Epithelial cell of proximal tubule (primary cell): ENCODE measurements at places on chromosomes 11 and 22.

- no peak for DNase-seq
Observed at GRCh38 chr11:95283650-95284049, 52.6 kb upstream of the SESN3 start.

- DNase-seq = no peak
Observed at GRCh38 chr11:71182791-71183677, 69.3 kb downstream of the SHANK2 start.

DNA sequence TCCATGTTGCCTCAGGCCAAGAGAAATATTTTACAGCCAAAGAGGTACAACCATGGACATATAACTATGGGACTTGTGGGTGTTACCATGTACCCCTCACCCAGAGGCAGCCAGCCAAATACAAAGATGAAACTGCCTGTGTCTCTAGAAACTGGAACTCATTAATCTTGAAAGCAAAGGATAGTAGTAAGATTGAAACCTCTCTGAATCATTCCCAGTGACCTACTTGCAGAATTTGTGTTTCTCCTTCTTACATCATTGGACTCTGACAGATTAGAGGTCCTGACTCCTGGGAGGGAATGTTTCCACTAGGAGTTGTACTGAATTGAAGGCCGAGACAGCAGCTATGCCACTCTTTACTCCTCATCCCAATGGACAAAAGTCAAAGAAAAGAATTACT lies 257.4 kb upstream of the UBASH3B start:
- no peak for DNase-seq

DNA sequence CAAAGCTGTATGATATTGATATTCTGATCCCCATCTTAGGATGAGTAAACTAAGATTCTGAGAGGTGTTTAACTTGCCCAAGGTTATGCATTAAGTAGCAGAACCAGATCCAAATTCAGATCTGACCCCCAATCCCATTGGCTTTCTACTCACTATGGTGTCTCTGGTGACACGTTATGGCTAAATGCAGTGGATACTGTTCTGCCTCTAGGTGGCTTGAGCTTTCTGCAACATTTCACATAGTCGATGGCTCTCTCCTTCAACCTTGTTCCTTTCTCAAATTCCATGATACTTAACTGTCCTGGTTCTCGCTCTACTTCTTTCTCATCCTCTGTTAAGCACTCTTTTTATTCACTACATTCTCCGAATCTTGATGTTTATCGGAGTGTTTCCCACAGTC lies 9.4 kb downstream of the C11orf97 start:
- no peak for DNase-seq

DNA sequence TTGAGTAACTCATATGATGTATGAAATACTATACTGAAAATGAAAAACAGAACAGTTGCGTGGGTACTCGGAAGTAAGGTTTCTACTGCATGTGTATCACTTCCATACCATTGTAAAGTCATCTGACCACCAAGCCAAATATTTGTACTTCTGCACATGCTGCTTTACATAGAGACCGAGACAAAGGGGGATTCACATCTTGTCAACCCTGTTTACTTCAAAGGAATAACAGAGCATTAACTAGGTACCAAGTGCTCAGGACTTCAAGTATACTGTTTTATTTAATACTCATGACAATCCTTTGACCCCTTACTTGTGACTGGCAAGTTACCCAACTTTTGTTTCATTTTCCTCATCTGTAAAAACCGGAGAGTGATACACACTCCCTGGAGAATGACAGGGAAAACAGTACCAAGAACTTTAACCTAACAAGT lies 9.9 kb downstream of the MAPK1 start:
- no peak for DNase-seq

GRCh38 chr11:100712583-100712982 lies 25.5 kb downstream of the ARHGAP42 start:
- DNase-seq = no peak

- no peak for DNase-seq
Observed at GRCh38 chr11:19018901-19019300, 41.6 kb downstream of the MRGPRX2 start.

- DNase-seq = no peak
Observed at GRCh38 chr22:47088480-47089158, 326.2 kb downstream of the TBC1D22A start.

GRCh38 chr11:108985236-108985944 lies 320.5 kb downstream of the DDX10 start:
- no peak for DNase-seq

DNA sequence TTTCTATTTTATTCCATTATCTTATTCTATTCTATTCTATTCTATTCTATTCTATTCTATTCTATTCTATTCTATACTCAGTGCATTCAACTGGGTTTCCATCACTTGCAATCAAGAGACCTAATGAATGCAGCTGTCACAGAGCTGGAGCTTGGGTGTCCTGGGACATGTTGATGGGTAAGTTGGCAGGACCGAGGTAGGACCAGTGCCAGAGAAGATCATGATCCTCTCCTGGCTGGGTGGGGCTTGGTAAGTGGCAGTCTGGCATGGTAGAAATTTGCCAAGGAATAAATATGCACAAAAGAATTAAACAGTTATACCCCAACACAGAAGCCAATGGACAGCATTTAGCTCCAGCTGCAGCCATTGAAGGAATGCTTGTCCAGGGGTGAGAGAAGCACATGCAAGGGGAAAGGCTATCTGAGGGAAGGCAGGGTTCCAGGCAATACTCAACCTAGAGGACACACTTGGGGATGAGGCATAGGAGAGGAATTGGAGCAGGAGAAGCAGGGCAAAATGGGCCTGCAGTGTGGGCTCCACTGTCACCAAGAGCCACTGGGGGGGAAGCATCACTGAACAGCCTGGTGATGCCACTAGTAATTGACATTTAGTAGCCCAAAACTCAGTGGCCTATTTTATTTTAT lies 97.0 kb upstream of the CD82 start:
- no peak for DNase-seq

DNA sequence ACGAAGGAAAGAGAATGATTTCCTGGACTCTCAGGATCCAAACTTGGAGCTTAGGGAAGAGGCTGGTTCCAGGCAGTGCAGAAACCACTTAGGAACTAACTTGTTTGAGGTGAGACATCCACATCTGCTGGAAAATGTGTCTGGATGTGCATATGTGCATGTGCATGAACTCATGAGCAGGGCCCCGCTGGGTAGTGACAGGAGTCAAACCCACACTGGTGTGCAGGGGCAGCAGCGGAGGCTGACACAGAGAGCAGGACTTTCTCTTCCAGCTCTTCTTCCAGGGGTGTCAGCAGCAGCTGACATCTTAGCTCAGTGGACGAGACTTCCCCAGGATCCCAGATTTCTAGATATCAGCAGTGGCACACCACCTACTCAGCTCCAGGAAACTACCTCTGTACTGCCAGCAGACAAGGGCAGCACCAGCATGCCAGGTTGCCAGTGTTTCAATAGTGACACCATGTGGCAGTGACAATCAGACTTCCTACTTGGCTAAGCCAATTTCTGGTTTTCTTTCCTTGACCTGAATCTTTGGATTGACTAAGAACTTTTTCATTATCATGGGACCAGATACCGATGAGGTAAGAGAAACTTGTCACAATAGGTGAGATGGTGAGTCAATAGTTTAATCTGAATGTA lies 227.5 kb upstream of the ZC3H12C start:
- no peak for DNase-seq

DNA sequence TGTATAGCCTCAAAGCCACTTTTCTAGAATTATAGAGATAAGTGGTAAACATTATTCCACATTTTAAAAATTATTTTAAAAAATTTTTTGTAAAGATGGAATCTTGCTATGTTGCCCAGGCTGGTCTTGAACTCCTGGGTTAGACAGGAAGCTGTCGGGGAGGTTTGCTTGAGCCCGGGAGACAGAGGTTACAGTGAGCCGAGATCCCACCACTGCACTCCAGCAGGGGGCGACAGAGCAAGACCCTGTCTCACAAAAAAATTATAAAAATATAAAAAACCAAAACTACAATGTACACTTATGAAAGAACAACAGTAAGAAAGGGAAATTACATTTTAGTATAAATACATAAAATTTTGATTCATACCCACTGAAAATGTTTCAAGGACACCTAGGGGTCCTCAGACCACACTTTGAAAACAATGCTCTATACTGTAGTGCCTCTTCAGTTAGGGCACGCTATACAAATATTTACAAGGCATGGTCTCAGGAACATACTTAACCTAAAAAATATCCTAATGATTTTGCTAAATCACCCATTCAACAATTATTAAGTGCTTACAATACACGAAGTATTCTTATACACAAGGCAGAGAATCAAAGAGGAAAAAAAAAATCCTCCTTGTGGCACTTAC lies 111.2 kb downstream of the MRTFA start:
- DNase-seq = no peak

DNA sequence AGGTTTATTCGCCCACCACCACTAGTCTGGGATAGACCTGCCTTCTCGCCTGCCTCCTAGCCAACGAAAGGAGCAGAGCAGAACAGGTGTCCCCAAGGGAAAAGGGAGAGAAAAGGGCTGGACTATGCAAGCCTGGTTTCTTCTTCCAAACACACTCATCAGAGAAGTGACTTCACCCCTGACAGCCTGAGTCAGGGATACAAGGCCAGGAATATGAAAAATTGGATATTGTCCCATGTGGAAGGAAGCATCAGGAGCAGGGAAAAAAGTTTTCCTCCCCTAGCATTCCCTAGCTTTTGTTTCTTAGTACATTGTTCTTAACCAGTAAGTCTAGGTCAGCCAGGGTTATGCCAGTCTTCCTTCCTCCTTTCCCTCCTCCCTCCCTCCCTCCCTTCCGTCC lies 56.9 kb upstream of the TNRC6B start:
- DNase-seq = no peak

- DNase-seq = no peak
Observed at GRCh38 chr11:2149864-2150847, 10.9 kb downstream of the INS start.

DNA sequence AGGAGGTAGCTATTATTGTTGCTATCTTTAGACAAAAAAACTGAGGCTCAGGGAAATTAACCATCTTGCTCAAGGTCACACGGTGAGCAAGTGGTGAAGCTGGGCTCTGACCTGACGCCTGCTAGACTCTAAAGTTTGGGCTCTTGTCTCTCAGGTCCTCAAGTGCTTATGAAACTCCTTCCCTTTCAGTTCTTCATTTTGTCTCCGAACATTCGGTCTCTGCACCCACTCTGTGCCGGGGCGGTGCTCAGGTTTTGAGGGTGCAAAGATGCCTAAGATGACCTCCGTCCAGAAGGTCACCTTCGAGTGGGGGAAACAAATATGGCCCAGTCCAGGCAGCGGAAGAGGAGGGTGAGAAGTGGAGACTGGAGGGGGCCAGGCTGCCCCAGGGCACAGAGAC lies 16.0 kb downstream of the OVOL1 start:
- no peak for DNase-seq

GRCh38 chr22:28408709-28409108 lies 270.9 kb downstream of the TTC28 start:
- no peak for DNase-seq

DNA sequence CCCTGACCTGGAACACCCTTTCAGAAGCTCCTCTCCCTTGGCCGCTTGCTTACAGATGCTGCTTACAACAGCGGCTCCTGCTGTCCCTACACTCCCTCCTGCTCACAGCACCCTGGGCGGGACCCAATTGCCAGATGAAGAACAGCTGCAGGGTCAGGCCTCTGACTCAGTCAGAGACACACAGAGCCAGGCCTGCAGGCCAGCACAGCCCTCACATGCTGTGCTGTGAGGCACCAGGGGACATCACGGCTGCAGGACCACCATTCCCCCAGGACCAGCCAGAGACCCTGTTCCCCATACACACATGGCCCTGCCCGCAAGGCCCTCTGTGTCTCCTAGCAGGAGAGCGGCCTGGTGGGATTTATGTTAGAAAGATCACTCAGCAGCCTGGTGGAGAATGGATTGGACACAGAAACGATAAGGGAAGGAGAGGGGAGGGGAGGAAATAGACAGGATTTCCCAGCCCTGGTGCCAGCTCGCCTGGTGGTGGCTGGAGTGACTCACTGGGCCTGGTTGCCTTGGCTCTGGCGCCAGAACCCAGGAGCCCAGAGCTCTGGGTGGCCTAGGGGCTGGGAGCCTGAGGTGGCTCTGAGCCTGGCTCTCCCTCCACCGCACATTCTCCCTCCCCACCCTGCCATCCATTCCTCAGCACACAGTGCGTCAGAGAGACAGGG lies 6.7 kb downstream of the CAPN5 start:
- no peak for DNase-seq

- no peak for DNase-seq
Observed at GRCh38 chr11:1872267-1872985, 19.3 kb downstream of the PRR33 start.

DNA sequence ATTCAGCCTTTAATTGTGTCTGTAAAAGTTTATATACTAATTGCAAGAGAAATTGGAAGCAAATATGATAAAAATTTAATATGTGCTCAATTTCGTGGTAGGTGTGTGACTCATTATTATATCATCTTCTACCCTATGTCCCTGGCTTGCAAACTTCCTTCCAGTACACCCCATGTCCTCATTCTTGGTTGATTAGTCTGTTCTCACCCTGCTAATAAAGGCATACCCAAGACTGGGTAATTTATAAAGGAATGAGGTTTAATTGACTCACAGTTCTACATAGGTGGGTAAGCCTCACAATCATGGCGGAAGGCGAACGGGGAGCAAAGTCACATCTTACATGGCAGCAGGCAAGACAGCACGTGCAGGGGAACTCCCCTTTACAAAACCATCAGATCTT lies 11.9 kb downstream of the MRGPRX3 start:
- no peak for DNase-seq

GRCh38 chr11:13335319-13335718 lies 57.7 kb downstream of the BMAL1 start:
- DNase-seq = no peak

DNA sequence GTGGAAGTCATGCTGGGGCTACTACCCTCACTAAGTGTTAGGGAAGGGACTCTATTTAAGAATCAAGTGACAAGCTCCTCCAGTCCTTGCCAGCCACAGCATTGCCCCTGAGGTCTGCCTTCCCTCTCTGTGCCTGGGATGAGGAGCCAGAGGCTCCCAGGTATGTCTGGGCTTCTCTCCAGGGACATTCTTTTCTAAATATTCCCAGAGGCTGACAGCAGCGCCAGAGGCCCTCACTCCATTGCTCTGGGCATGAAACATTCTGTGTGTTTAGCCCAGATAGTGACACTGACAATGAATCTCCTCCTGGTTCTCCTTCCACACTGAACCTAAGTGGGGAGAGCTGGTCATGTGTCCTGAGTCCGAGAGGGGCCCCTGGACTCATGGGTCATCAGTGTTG lies 2.2 kb downstream of the OR51E1 start:
- DNase-seq = no peak

GRCh38 chr11:44177905-44178304 lies 82.4 kb downstream of the EXT2 start:
- DNase-seq = no peak

DNA sequence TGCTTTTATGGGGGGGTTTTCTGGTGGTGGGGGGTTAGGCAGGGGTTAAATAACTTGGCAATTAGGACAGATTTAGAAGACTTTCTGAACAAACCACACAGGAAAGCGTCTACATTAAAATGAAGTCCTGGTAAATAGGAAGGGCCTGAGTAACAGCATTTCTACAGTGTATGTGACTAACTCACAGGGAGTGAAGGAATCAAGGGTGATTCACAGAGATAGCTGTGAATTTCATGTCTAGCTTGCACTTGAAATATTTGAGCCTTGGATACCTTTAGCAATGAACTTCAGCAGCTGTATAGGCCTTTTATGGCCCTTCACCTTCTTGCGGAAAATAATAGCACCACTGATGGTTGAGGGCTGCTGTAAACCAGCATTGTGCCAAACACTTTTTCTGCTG lies 26.1 kb upstream of the LDHA start:
- no peak for DNase-seq
